ENCODE measurements at places on chromosomes 2 and 18. TPM values are rescaled to one million over a fixed set of nuclear protein-coding genes. Genes with fewer than 3 reads are reported as not detected.

The CDH2 gene
- 4.4 TPM for polyA plus RNA-seq

The CXCR1 gene
- polyA plus RNA-seq = not detected

The AGXT gene
- not detected for polyA plus RNA-seq

The GREB1 gene
- 10.2 TPM for polyA plus RNA-seq

The RAB6C gene
- 0.24 TPM for polyA plus RNA-seq

All from forelimb muscle (tissue), 1 donor.